ENCODE measurements at places on chromosomes 2 and 18.

GRCh38 chr2:219120082-219120481 is 40.5 kb downstream of the NHEJ1 start:
- no peak for DNase-seq

DNA sequence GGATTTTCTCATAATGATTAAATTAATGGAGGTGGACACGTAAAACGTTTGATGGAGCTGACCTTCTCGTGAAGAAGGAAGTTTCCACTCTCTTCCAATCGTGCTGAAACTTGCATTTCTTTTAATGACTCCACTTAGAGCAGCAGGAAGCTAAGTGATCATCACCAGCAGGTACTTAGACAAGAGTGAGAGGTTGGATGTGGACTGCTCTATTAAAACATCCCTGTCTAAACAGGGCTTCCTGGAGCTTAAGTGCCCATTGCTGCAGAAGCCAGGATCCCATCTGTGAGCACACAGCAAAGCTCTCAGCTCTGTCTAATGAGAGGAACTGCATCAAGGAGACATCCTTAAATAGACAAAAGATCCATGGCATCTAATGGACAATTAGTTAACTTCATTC is 1539.5 kb upstream of the CELF4 start:
- no peak for DNase-seq

- DNase-seq: no peak
Measured at GRCh38 chr18:9115984-9116383, 13.5 kb downstream of the NDUFV2 start.

DNA sequence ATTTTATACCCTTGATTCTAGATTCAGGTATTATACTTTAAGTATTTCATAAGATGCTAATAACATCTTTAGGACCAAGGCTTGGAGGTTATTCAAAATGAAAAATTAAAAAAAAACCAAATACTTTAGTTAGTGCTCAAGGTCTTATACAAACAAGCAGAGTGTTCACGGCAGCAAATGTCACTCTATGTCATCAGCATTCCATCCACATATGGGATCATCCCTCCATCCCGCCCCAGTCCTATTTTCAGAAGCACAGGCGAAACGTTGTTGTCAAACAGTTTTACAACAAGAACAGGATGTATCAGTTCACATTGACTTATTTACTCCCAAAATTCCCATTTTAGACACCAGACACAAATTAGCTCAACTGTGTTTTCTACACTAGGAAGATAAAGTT is 83.7 kb downstream of the DSEL start:
- no peak for DNase-seq

DNA sequence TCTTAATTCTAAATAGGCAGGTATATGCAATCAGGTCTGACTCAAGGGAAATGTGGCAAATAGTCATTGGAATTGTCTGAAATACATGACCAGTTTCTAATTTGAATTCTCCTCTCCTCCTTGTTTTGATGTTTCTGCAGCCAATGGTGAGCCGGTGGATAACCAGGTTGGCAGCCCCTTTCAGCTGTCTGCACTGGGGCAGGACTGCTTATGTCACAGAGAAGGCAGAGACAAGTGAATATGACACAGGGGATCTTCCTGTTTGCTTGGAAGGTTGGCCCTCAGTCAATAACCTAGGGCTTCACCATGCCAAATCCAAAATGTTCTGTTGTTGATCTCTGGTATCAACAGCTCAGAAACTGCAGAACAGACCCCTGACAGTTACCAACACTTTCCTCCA is 12.1 kb downstream of the MYT1L start:
- no peak for DNase-seq

DNA sequence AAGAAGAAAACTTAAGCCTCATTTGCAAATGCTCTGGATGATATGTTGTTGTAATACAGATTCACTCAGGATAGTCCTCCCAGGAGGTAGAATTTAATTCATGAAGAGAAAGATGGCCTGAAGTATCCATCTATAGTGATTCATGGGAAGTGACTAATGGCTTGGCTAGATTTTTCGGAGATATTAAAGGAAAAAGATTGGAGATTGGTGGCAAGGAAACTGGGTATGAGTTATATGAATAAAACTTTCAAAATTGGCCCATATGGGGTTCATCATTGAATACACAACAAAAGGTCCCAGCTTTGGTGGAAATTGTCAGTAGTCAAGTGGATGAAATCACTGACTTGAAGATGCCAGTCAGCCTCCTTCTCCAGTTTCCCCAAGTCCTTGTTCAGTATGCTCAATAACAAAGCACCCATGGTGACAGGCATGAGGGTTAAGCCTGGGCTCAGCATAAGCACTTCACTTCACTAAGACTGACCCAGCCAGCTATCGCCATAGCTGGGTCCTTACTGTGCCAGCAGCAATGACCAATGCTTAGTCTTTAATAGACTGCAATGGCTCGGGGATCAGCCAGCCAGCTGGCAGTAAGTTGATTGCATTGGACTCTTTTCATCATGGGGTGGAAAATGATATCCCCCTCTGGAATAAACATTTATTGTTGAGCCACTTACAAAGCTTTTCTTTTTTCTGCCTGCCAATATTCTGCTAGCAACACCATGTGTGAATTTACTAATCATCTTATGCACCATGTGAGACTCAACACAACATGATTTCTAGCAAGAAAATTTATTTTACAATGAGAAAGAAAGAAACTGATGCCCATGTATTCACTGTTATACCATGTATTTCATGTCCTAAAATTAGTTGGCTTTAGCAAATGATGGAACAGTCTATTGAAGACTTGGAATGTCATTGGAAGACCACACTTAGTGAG is 176.6 kb upstream of the TACR1 start:
- no peak for DNase-seq

DNA sequence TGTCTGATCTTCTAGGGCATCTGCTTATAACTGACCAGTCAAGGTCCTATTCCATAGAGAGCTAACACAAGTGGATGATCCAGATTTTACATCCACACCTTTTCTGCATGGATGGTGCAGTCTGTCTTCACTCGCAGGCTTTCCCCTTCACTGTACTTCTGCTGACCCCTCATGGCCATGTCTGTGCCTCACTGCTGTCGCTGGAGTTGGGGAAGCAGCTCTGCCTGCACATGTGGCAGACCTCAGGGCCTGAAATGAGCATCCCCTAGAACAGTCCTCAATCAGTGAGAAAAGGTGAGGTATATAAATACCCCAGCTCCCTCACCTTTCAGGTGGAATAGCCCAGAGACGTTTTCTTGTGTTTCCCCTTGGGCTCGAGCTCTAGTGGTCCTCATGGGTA is 233.8 kb downstream of the ANKRD36B start:
- no peak for DNase-seq

GRCh38 chr2:212732860-212733259 is 194.3 kb upstream of the ERBB4 start:
- no peak for DNase-seq

- peak; percentile 46 for DNase-seq
Measured at GRCh38 chr18:23618862-23619387, 32.6 kb upstream of the NPC1 start.

DNA sequence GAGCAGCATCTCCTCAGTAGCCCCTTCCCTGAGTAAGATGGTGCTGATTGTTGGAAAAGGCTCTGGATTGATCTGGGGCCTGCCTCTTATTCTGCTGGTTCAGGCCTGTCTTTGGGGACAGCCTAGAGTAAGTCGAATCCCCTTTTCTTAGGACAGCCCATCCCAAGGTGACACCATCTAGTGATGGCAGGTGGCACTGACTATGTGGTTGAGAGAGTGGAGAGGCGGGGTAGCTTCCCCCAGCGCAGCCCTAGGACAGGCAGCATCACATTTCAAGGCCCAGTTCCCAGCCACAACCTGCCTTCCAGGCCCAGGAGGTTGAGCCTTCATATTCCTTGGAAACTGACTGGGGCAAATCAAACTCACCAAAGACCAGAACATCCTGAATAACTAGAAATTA is 69.1 kb upstream of the B3GNT7 start:
- DNase-seq: no peak

- DNase-seq: no peak
Measured at GRCh38 chr2:216392945-216393840, 19.1 kb upstream of the SMARCAL1 start.

DNA sequence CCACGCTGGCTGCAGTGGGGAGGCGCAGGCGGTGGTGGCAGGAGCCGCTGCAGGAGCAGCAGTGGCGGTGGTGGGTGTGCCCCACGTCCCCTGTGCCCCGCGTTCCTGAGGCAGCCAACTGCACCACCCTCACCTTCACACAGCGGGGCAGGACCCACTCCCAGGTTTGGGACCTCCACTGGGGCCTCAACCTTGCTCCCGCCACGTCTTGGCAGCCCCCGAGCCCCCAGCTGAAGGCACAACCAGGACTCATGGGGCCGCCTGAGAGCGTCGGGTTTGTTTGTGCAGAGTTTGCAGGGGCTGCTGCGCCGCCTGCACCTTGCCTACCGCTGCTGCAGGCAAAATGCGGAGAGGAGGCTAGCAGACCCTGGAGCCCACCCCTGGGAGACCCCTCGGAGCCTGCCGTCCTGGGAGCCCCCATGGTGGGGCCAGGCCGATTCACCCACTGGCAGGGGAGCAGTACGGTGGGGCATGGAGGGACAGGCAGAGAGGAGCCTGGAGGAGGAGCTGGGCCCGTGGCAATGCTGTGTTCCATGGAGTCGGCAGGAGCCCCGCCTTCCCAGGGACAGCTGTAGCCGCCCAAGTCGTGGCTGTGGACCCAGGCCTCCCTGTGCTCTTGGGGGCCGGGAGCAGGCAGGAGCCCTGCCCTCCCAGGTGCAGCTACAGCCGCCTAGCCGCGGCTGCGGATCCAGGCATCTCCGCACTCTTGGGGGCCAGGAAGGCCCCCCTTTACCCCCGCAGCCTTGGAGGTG is 14.7 kb upstream of the EML6 start:
- DNase-seq: peak; percentile 68

GRCh38 chr18:45518311-45519155 is 96.7 kb upstream of the SLC14A2 start:
- no peak for DNase-seq

DNA sequence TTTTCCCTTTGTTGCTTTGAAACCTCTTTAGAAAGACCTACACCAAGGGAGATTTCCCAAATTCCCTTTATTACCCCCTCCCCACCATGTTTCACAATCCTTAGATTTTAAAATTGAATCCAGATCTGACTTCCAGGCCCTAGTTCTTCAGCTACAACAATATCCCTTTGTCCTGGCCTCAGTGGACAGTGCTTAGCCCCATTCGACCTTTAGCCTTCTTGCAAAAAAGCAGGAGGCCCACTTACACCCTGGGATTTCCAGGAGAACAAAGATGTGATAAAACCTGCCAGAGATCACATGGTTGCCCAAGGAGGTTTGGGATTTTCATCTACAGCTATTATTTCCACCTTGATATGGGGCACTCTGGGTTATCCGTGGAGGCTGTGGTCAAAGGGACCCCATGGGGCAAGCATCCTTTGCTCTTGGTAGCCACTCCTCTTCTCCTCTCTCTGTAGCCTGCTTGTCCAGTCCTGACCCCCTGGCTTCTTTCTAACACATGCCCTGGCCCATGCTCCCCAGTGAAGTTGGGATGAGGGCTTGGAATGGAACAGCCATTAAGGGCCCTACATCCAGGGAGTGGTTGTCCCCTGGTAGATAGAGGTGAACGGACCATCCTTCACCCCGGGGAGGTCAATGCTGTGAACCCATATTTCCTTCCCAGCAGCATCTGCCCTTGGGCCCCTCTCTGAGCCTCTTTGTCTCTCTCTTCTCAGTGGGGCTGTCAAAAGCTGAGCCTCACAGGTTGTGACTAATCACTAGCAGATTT is 267.4 kb downstream of the DYSF start:
- DNase-seq: no peak

DNA sequence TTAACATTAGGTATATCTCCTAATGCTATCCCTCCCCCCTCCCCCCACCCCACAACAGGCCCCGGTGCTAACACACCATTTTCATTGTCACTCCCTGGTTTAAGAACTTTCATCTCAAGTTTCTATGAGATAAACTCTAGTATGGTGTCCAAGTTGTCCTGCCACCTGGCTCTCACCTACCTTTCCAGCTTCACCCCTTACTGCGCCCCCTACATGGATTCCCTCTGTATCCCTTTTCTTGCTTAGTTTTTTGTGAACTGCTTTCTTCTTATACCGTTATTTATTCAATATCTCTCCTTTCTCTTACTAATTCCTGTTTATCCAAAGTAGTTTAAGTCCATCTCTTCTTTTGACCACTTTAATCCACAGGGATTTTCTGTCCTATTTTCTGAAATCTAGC is 15.2 kb downstream of the EML4 start:
- DNase-seq: no peak

- no peak for DNase-seq
Measured at GRCh38 chr2:233116946-233117345, 56.8 kb downstream of the INPP5D start.

DNA sequence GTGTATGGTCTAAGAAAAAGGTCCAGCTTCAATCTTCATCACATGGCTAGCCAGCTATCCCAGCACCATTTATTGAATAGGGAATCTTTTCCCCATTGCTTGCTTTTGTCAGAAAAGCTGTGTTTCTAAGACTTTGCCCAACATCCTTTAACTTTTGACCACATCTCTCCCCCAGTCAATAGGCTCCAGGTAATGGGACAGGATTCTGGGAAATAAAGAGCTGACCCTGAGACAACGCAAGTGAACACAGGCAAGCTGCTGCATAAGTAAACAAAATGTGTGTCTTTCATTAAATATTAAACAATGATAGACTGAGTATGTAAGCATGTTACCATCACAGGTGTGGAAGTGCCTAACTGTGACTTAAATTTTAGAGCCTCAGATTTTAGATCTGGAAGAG is 23.0 kb downstream of the FAM110C start:
- DNase-seq: no peak

DNA sequence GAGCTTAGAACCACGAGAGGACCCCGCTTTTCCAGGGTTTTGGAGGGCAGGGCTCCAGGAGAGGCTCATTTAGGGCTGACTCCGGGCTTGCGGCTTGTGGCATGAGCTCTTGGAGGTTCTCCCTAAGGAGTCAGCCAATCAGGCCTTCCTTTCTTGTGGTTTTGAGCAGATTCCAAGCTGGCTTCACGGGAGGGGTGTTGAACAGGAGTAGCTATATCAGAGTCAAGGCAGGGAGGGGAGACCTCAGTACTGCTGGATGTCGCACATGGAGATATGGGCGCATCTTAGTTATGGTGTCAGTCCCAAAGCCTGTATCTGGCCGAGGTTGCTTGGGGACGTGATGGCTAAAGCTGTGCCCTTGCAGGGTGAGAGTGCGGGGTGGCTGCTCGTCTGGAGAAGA is 98.6 kb downstream of the AGAP1 start:
- no peak for DNase-seq

GRCh38 chr2:203551778-203552177 is 16.7 kb upstream of the RAPH1 start:
- peak; percentile 35 for DNase-seq

- peak; percentile 52 for DNase-seq
Measured at GRCh38 chr2:84495539-84496146, 20.7 kb upstream of the DNAH6 start.

- DNase-seq: no peak
Measured at GRCh38 chr2:45891719-45892424, 240.4 kb downstream of the PRKCE start.

- DNase-seq: no peak
Measured at GRCh38 chr2:26039603-26040323, 5.9 kb downstream of the RAB10 start.

DNA sequence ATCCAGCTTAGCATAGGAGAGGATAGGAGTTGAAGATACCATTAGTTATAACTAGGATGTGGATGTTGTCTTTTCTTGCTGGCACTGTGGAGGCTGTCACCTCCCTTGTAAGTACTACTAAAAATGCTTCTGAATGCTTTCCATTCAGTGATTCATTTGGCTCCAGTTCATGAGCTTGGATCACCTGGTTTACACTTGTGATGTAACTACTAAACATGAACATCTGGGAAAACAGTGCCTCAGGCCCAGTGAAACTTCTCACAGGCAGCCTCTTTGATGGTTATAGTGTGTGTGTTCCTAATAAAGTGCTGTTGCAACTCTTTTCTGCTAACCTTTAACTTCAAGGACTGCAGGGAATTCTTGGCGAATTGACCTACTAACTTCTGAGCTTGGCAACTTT is 13.0 kb upstream of the SLC9A2 start:
- DNase-seq: no peak

Measured in colonic mucosa (tissue), 4 donors.